ENCODE measurements at places on chromosomes 5 and 9.

DNA sequence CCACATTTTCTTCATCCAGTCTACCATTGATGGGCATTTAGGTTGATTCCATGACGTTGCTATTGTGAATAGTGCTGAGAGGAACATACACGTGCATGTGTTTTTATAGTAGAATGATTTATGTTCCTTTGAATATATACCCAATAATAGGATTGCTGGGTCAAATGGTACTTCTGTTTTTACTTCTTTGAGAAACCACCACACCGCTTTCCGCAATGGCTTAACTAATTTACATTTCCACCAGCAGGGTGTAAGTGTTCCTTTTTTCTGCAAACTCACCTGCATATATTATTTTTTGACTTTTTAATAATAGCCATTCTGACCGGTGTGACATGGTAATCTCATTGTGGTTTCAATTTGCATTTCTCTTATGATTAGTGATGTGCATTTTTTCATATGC lies 82.2 kb upstream of the RFX3 start:
- no peak for DNase-seq

- DNase-seq: no peak
Observed at GRCh38 chr9:36560771-36561170, 11.9 kb upstream of the MELK start.

- no peak for DNase-seq
Observed at GRCh38 chr9:86766912-86767311, 180.4 kb downstream of the GAS1 start.

GRCh38 chr9:12595400-12595799 lies 97.8 kb upstream of the TYRP1 start:
- no peak for DNase-seq

DNA sequence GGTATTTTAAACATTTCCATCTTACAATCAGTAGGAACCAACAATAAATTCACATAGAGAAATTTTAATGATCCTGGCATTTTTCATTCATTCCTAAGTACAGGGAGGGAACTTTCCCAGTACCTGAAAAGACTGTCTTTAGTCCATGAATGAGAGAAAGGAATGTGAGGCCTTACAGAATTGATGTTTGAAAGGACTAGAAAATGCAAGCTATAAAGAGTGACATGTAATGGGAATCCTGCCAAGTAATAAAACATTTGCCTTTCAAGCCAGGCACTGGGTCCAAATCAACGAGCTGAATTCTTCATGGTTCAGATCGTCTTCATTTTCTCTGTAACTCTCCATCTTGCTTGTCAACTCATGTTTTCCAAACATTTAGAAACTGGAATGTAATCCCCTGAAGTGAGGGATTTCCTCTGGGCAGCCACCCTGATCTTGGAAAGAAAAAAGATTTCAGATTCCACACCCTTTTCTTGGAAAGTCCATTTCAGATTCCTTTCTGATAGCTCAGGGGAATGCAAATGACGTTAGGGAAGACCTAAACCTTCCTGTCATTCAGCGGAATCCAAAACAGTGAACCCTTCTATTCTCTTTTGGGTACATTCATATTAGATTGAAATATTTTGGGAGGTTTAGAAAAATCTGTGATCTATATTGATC lies 315.8 kb downstream of the SH3GL2 start:
- no peak for DNase-seq

GRCh38 chr9:5839572-5839902 lies 6.6 kb upstream of the ERMP1 start:
- DNase-seq: no peak

DNA sequence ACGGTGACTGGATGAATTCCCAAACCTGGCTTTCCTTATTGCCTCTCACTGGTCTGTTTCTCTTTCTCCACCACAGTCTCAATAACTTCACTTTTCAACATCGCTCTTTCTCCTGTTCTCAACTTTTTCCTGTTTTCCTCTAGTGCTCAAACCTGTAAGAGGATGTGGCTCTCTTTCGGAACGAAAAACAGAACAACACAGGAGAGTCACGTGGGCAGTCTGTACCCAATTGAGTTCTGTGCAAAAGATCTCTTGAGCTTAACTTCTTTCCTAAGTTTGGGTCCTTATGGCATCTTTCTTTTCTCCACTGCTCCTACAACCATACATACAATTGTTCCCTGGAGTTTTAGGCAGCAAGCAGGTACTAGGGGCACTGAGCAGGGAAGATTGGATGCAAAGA lies 8.9 kb downstream of the HAVCR1 start:
- DNase-seq: no peak

DNA sequence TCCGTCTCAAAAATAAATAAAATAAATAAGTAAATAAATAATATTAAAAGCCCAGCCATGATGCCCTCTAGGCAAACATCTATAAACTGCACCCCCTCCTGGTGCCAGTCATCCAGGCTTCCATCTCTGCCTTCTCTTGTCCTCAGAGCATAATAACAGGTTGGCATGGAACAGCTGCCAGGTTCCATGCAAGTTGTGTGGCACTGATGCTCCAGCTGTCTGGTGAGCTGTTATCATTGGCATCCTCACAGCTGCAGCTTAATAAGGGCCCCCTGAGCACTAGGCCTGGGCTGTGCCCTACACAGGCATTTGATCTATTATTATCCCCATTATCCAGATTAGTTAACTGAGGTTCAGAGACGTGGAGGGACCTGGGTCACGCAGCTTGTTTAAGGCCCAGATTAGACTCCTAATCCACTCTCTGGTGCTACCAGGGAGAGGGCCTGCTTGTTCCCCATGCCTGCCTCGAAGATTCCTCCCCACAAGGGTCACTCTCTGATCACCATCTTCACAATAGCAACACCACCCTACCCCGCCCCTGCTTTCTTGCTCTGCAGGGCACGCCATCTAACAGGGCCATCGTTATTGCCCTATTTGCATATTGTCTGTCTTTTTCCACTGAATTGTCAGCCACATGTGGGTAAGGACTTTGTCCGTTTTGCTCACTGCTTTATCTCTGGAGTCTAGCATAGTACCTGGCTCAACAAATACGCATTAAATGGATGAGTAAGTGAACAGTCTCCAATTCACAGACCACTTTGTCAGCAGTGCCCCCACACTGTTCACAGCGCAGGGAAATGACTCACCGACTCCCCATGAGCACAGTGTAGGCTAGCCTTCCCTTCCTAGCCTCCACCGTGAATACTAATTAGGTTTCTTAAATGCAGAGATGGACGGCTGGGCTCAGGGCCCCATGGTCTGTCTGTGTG lies 1.5 kb upstream of the DNM1 start:
- DNase-seq: no peak

GRCh38 chr5:76715486-76715735 lies 515 bp upstream of the F2R start:
- DNase-seq: no peak

- no peak for DNase-seq
Observed at GRCh38 chr9:117718085-117718484, 13.9 kb downstream of the TLR4 start.

GRCh38 chr5:45604092-45604491 lies 92.1 kb downstream of the HCN1 start:
- DNase-seq: no peak
